Activated effector memory CD4-positive, alpha-beta T cell treated with Interleukin-2 at 50 U/mL for 16 hours (primary cell): ENCODE measurements at places on chromosomes 1 and 21.

- DNase-seq = no peak
These were observed 6.0 kb downstream of the CADM3 start for GRCh38 chr1:159177272-159177907.

DNA sequence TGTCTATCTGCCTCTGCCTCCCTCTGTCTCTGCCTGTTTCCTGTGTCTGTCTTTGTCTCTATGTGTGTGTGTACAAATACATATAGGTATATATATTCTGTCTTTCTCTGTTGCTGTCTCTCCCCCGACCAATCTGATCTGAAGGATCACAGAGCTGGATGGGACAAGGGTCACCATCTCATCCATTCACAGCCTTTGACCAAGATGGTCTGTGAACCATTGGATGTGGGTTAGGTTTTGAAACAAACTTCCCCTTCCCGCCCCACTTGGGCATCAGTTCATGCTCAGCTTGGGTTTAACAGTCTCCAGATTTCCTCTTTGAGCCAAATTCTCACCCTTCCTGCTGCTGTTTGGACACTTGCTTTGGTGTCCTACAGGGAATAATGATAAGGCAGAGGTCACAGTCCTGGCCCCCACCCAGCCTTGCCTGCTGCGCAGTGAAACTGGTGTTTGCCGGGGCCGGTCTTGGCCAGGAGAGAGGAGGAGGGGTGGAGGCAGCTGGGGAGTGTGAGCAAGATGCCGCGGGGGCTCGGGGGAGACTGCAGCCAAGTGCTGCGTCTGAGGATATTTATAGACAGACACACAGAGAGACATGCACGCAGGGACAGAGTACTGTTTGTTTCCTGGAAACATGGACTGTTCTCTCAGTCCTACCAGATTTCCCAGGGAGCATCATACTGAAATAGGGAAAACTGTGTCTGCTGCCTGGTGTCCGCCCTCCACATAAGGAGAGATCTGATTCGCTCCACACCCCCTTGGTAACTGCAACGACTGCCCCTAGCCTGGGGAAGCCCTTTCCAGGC, 27.0 kb upstream of the BTG2 start:
- no peak for DNase-seq

DNA sequence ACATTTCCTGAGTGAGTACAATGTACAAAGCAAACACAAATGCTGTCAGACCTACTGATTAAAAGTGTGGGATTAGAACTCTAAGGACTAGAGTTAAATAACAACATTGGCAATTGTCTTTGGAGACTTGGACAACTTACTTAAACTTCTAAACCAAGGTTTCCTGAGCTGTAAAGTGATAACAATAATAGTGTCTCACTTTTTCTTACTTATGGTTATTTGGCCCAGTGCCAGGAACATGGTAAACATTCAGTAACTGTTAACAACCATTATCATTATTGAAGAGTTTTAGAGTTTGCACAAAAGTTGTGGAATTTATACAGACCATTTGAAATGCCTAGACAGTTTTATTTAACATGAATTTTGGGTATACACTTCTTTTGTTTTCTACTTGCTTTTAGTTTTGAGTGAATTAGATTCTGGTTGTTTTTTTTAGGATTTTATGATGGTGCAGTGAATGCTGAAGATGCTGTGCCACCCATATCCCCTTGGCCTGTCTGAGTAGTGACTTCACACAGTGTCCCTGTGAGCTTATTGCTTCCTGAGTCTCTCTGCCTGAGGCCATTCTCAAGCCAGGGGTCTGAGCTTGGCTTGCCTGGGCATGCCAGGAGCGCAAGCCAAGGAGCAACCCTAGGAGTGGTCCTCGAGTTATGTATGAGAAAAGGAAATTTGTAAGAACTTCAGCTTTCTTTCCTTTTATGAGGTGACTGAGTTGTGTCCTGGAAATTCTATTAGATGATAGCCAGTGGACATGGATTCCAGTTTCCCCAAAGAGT, 932.8 kb downstream of the TTLL7 start:
- no peak for DNase-seq

- DNase-seq = no peak
These were observed 102.3 kb downstream of the RPE65 start for GRCh38 chr1:68347415-68347814.

GRCh38 chr1:41673806-41674205, 189.3 kb upstream of the EDN2 start:
- DNase-seq = peak; percentile 27

GRCh38 chr1:156642265-156643048, 540 bp downstream of the BCAN start:
- DNase-seq = no peak

DNA sequence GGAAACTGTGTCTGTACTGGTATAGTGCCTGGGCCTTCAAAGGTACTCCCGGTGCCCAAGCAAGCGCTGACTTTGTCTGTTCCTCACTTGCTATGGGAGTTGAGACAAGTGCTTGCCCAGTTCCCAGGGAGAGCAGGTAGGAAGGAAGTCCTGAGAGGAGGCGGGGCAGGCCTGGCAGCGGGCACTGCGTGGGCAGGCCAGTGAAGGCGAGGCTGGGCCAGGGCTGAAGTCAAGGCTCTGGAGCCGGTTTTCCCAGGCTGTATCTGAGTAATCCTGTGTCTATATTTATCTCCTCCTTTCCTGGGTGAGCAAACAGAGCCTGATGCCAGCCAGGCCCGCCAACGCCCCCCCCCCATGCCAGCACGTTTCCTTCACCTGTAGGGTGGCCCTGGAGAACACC, 15.9 kb upstream of the EDN2 start:
- no peak for DNase-seq

DNA sequence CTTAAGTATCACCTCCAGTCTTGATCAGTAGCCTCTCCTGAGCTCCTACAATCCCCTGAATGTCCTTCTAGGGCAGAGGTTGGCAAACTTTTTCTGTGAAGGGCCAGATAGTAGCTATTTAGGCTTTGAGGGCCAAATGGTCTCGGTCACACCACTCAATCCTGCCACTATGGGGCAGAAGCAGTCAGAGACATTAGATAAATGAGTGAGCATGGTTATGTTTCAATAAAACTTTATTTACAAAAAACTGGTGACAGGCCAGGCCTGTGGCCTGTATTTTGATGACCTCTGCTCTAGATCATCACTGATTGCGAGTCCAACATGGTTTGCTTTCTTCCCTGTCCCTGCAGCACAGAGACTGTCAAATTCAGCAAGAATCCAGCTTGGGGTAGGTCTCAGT, 36.3 kb downstream of the LRP8 start:
- no peak for DNase-seq
